ENCODE measurements at places on chromosomes 1 and 21. TPM values are rescaled to one million over a fixed set of nuclear protein-coding genes. Genes with fewer than 3 reads are reported as not detected.

DNA sequence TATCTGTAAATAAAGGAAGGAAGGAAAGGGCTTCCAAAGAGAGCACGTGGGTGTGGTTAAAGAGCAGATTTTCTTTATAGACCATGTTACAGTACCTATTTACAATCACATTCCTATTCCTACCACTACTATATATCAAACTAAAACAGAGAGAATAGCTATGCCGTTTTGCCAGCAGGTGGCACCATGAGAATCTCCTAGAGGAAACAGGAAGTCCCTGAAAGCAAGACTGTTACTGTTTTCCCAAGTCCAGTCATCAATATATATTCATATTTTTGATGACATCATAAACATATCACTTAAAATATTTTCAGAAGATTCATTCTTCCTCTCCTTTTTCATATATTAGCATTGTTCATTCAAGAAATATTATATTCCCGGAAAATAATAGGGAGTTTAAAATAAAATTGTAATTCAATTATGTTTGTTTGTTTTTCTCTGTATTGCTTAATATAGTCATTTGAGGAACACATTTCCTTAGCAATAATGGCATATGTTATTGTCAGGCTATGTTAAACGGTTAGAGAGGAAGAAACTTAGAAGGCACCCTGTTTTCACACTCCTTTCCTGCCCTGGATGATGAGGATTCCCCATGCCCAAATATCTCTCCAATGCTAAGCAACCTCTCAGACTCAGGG lies 6.6 kb downstream of the CCDC190 start:
- no peaks in the 10 kb centered on the region for H3K27me3 ChIP-seq
- H3K36me3 ChIP-seq: no peaks in the 10 kb centered on the region
- no peak overlapping the region for H3K4me3 ChIP-seq
- DNase-seq: peak; percentile 76
- no peaks in the 10 kb centered on the region for H3K4me1 ChIP-seq

GRCh38 chr1:16145662-16146278 lies 10.1 kb downstream of the EPHA2 start:
- H3K27ac ChIP-seq: peak overlapping the region; percentile 92
- DNase-seq: peak; percentile 64
- H3K4me3 ChIP-seq: peak overlapping the region; percentile 34
- no peaks in the 10 kb centered on the region for H3K27me3 ChIP-seq
- peaks cover 89% of the 10 kb centered on the region for H3K4me1 ChIP-seq

DNA sequence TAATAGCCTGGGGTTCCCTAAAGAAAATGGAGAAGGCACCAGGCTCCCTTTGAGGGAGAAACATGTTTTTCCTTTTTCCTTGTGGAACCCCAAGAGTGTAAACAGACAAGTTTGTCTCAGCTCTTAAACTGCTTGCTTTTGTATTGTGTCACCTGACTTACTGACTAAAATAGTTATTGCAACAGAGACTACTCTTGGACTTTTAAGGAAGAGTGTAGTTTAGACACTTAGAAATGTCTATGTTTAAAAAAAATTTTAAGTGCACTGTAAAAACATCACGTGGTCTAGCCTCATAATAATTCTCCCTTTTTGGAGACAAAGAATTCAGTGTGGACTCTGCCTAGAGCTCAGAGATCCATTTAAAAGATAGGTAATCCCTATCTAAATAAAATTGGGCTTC lies 141.1 kb downstream of the TRIM33 start:
- no peaks in the 10 kb centered on the region for H3K4me1 ChIP-seq
- H3K4me3 ChIP-seq: no peak overlapping the region
- H3K36me3 ChIP-seq: no peaks in the 10 kb centered on the region
- DNase-seq: no peak
- H3K27me3 ChIP-seq: no peaks in the 10 kb centered on the region

- no peaks in the 10 kb centered on the region for H3K36me3 ChIP-seq
- no peak overlapping the region for H3K4me3 ChIP-seq
- H3K4me1 ChIP-seq: peaks cover 11% of the 10 kb centered on the region
- H3K27ac ChIP-seq: no peak overlapping the region
- no peak for DNase-seq
These were observed 118.6 kb upstream of the PPP2R5A start for GRCh38 chr1:212166644-212167043.

GRCh38 chr1:9442278-9442846 lies 96.9 kb upstream of the SLC25A33 start:
- no peak overlapping the region for H3K4me3 ChIP-seq
- H3K27ac ChIP-seq: peak overlapping the region; percentile 73
- no peaks in the 10 kb centered on the region for H3K36me3 ChIP-seq
- no peak for DNase-seq

GRCh38 chr1:21764615-21765423 lies 18.1 kb downstream of the USP48 start:
- peak overlapping the region; percentile 73 for H3K27ac ChIP-seq
- no peaks in the 10 kb centered on the region for H3K27me3 ChIP-seq
- H3K36me3 ChIP-seq: no peaks in the 10 kb centered on the region
- H3K4me1 ChIP-seq: peaks cover 55% of the 10 kb centered on the region
- peak; percentile 81 for DNase-seq

DNA sequence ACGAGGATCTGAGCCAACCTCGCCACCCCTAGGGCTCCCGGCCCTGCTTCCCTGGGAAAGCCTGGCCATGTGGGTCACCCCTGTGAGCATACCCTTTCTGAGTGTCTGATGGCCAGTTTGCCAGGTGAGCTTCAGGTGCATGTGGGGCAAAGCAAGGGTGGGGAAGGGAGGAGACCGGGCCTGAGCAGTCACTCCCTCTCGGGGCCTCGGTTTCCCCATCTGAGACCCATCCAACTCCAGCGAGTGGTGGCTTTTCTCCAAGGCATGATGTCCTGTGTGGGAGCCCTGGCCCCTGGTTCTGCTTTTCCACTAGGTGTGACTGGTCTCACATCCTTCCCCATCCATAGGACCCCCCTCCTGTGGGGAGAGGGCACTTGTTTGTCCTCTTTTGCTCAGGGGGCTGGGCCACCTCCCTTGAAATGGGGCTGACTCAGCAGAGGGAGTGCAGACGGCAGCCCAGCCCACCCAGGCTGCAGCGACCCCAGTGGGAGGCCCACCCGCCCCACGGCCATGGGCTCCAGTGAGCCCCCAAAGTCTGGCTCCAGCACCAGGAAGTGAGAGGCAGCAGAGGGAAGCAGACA lies 1.7 kb upstream of the WNT9A start:
- DNase-seq: no peak
- H3K4me3 ChIP-seq: no peak overlapping the region
- H3K27me3 ChIP-seq: no peaks in the 10 kb centered on the region
- H3K4me1 ChIP-seq: peaks cover 42% of the 10 kb centered on the region
- H3K27ac ChIP-seq: no peak overlapping the region
- H3K36me3 ChIP-seq: no peaks in the 10 kb centered on the region

DNA sequence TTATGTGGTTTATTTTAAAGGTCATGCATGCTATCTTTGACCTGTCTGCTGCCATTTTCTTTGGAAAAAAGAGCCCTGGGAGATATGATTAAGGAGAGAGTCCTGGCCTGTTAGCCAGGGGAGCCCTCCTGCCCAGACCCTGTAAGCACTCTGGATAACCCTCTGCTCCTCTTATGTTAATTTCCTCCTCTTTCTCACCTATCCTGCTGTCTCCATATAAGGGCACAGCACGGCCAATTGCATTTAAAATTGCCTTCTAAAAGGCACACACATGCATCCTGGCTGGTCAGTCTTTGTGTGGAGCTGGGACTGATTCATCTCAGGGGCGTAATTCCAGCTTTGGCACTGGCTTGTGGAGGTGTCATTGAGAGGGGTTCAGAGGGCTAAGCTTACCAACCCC lies 158.9 kb downstream of the ST6GALNAC5 start:
- H3K27ac ChIP-seq: no peak overlapping the region
- no peaks in the 10 kb centered on the region for H3K4me1 ChIP-seq
- H3K36me3 ChIP-seq: no peaks in the 10 kb centered on the region
- DNase-seq: no peak
- H3K27me3 ChIP-seq: no peaks in the 10 kb centered on the region

GRCh38 chr1:175569117-175569743 lies 174.2 kb downstream of the TNR start:
- H3K27me3 ChIP-seq: no peaks in the 10 kb centered on the region
- no peaks in the 10 kb centered on the region for H3K4me1 ChIP-seq
- no peak for DNase-seq
- no peaks in the 10 kb centered on the region for H3K36me3 ChIP-seq
- H3K4me3 ChIP-seq: no peak overlapping the region

- no peaks in the 10 kb centered on the region for H3K36me3 ChIP-seq
- no peaks in the 10 kb centered on the region for H3K27me3 ChIP-seq
- H3K4me3 ChIP-seq: no peak overlapping the region
- no peaks in the 10 kb centered on the region for H3K4me1 ChIP-seq
These were observed 133.8 kb upstream of the CACNA1E start for GRCh38 chr1:181349512-181349911.

- H3K4me1 ChIP-seq: peaks cover 13% of the 10 kb centered on the region
- peaks cover 7% of the 10 kb centered on the region for H3K36me3 ChIP-seq
- peak overlapping the region; percentile 62 for H3K27ac ChIP-seq
- no peak for DNase-seq
- H3K27me3 ChIP-seq: no peaks in the 10 kb centered on the region
These were observed 5.5 kb upstream of the ELOVL1 start for GRCh38 chr1:43373066-43373940.

- no peak overlapping the region for H3K27ac ChIP-seq
- no peak for DNase-seq
- H3K36me3 ChIP-seq: no peaks in the 10 kb centered on the region
These were observed 131.9 kb upstream of the ATP1B1 start for GRCh38 chr1:168974611-168975010.

- DNase-seq: peak; percentile 72
- H3K27me3 ChIP-seq: no peaks in the 10 kb centered on the region
- peak overlapping the region; percentile 88 for H3K27ac ChIP-seq
- H3K36me3 ChIP-seq: peaks cover 9% of the 10 kb centered on the region
These were observed 75.4 kb downstream of the MRPL37 start for GRCh38 chr1:54275349-54275748.

SERBP1 gene
- 146 TPM for total RNA-seq

UBE2J2 gene
- 252 TPM for total RNA-seq

OBSCN gene
- 24.9 TPM for total RNA-seq

PRR9 gene
- total RNA-seq: not detected

OR2L13 gene
- not detected for total RNA-seq

MYOM3 gene
- total RNA-seq: 1.8 TPM

TSSK3 gene
- not detected for total RNA-seq

Measured in stomach (tissue), 19 donors.